Right ventricle myocardium inferior (tissue), 1 donor: ENCODE measurements at places on chromosomes 7 and 10. TPM values are rescaled to one million over a fixed set of nuclear protein-coding genes. Genes with fewer than 3 reads are reported as not detected.

GIMAP6 gene
- total RNA-seq = 33.5 TPM

NUDT13 gene
- total RNA-seq = 3.6 TPM

ATG9B gene
- not detected for total RNA-seq

LIPF gene
- total RNA-seq = not detected

ALOX5 gene
- 7.3 TPM for total RNA-seq

DNA sequence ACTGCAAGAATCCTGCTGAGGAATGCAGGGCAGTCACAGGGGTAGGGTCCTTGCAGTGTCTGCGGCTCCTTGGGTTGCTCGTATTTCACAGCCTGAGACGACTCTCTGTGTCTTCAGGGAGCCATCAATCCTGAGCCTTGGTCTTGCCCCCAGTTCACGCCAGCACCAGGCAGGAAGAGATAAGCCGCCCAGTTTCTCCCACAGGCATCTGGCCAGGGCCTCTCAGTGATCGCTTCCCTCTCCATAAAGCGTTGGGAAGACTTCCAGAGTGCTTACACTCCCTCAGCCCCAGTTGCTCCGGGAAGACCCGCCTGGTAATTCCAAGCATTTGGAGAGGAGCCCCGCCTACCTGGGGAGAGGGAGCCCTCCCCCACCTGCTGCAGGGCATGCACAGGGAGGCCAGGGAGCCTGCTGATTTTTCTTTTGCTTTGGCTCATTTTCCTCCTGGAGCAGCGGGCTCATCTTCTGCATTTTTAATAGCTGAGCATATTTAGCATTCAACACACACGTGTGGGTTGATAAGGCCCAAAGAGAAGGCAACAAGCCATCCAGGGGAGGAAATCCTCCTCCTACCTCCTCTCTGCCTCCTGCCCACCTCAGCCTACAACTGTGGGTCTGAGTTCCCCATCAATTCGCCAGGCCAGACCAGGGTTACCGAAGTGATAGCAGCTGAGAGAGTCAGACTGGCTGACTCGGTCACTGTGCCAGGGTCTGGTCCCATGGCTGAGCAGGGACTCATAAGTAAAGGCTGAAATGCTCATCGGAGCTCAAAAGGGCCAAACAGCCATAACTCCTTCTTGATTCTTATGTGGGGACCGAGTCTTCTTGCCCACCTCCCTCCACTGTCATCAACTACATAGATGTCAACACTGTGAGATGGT, 74.4 kb upstream of the EFCAB10 start:
- DNase-seq = no peak

DNA sequence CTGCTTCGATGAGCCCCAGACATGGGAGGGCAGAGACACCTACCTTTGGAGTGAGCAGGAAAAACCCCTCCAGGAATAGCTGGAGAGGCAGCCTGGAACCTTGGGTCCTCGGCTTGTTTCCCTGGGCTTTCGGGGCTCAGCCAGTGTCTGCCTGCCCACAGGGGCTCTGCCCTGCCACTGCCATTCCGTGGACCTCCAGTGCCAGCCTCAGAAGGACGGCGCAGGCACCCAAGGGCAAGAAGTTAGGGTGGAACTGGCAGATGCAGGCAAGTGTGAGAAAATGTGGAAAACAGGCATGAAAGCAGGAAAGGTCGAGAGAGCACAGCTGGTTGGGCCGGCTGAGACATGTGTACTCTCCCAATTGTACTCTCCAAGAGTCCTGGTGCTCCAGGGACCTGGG, 281.5 kb downstream of the GRID1 start:
- peak; percentile 15 for DNase-seq

DNA sequence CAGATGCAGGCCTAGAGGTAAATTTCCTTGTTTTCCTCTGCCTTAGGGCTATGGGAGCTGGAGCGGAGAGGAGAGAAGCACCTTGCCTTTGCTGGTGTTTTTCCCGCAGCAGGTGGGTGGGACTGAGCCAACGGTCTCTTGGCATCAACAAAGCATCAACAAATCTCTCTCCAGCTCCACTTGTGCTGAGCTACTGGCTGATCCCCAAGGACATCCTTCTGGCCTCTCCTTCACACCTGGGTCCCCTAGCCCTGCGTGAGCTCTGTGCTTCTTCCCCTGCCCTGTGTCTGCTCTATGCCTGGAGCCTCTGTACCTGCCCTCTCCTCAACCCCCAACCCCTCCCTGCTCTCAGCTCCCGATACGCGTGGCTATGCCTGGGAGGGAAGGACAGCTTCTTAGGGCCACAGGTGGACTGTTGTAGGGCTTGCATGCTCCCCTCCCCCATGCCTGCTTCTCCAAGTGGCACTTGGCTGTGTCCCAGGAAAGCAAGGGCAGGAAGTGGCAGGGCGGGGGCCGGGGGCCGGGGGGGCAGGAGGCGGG, 3.2 kb upstream of the CLDN4 start:
- no peak for DNase-seq

DNA sequence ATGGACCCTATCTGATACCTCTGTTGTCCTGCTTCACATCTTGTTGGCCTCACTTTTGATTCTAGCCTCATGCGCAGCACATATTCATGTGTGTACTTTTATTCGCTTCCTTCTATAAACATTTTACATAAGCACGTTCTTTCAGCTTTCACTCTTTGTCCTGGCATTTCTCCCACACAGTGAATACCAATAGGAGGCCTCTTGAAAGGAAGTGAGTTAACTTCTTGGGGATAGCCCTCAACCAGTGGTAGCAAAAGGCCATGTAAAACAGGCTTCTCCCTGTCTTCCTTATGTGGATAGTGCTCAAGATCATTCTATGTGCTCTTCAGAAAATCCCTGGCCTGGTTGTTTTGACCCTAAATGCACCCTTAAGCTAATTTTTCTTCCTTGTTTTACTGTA, 633.9 kb upstream of the MBL2 start:
- no peak for DNase-seq

- DNase-seq = no peak
Observed at GRCh38 chr10:112842832-112843360, 107.2 kb upstream of the TCF7L2 start.

DNA sequence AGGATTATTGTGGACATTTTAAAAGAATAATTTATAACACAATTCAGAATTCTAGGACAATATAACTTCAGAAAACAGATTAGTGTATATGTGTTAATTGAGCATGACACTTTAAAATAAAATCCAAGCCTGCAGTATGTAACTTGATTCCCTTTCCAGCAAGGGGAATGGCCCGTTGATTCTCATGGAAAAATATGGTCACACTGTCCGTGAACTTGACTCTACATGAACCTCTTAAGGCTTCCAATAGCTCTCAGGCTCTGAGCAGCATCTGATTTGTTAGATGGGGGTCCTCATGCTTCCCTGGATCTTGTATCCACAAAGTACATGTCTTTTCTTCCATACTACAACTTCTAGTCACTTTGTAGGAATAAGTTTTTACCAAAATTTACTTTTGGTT, 85.5 kb upstream of the AKR1E2 start:
- no peak for DNase-seq

GRCh38 chr7:16940776-16941175, 59.0 kb upstream of the AGR3 start:
- DNase-seq = no peak

DNA sequence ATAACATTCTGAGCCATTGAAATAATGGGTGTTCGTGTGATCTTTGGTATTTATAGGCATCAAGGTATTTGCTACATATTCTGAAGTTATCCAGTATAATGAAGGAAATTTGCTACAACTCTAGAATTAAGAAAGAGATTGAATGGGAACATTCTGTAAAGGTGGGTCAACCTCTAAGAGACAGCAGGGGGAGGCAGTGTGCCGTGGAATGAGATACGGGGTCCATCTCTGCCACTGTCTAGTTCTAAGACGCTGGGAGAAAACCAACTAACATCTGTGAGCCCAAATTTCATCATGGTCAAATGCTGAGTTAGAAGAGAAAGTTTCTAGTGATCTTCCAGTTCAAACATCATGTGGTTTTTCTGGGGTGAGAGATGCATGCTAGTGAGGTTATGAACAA, 368.9 kb downstream of the SORCS1 start:
- DNase-seq = no peak

DNA sequence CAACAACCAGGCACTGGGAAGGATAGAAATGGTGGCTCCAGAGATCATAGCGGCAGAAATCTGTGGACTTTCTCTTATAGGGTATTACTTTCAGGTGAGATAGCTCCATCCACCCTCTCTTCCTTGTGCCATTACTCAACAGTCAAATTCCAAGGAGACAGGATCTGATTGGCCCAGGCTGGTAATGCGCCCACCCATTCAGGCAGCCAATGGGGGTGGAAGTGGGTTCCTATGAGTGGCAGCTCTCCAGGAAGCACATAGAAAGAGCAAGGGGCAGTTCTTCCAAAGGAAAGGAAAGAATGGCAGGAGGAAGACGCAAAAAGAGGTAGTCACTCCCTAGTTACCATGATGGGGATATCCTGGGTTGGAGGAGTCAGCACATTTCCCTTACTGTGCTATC, 94.4 kb downstream of the STRA8 start:
- DNase-seq = no peak

DNA sequence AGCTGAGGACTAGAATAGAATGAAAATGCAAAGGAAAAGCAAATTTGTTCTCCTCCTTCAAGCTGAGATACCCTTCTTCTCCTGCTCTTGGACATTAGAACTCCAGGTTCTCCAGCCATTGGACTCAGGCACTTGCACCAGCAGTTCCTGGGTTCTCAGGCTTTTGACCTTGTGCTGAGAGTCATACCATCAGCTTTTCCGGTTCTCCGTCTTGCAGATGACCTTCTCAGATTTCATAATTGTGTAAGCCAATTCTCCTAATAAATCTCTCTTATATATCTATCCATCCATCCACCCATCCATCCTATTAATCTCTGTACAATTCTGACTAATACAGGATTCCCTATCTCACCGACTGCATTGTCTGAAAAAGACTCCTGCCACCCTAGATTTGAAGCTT, 108.3 kb downstream of the AHR start:
- no peak for DNase-seq

DNA sequence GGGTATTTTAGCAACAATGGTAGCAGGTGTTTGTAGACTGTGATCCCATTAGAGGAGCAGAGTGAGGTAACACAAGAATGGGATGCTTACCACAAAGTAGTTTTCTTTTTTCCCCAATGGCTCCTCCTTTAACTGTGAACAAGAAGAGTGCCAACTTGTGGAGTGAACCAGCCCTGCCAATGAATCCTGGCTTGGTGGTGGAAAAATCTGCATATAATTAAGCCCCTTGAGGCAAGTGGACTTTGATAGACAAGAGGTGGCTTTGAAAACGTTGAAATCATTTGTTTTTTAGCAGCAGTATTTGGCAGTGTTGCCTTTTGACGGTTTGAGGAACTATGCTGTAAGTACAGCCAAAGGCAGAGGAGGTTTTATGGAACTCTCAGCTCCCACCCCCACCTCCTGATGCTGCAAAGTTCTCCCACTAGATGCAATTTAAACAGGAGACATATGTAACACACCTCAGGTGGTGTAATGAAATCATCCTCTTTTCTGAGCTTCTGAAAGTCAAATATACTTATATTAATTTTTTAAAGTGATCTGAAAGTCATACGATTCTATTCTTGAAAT, 295.6 kb downstream of the DPP6 start:
- no peak for DNase-seq

- no peak for DNase-seq
Observed at GRCh38 chr10:74960670-74961069, 134.3 kb downstream of the KAT6B start.

DNA sequence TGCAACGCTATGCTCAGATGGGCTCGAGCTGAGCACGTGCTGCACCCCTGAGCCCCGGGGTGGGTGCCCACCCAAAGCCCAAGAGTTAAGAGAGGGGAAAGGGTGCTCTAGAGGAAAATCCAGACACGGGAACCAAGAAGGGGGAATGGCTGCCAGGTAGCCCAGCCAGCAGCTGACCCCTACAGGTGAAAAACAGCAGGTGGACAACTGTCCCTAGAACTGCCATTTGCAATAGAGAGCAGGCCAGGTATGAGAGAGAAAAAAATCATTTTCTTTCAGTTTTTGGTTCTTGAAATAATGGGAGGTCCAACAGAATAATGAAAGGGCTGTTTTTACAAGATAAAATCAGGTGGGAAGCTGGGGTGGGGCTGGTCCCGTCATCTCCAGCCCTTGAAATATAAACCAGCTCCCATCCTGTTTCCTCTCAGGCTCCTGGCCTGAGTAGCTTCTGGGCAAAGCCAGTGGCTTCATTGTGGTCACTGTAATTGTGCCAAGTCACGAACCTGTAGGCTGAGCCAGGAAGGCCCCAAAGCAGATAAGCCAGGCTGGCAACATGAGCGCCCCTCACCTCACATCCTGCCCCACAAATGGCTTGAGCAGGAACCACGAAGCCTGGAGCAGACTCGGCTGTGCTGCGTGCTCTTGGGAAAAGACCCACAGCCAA, 257.8 kb downstream of the SNX10 start:
- no peak for DNase-seq

- no peak for DNase-seq
Observed at GRCh38 chr10:78906734-78907390, 161.9 kb upstream of the ZMIZ1 start.

- DNase-seq = no peak
Observed at GRCh38 chr7:102967798-102968197, 55.0 kb downstream of the LRRC17 start.

- no peak for DNase-seq
Observed at GRCh38 chr7:2882111-2882510, 38.0 kb upstream of the GNA12 start.

- no peak for DNase-seq
Observed at GRCh38 chr7:55527307-55527706, 45.0 kb downstream of the VOPP1 start.

- DNase-seq = peak; percentile 92
Observed at GRCh38 chr7:39949971-39950472, at the start of gene CDK13. CDK13 (plus strand) TSS chr7:39950256; CDS start chr7:39950642, 386 bp downstream.

DNA sequence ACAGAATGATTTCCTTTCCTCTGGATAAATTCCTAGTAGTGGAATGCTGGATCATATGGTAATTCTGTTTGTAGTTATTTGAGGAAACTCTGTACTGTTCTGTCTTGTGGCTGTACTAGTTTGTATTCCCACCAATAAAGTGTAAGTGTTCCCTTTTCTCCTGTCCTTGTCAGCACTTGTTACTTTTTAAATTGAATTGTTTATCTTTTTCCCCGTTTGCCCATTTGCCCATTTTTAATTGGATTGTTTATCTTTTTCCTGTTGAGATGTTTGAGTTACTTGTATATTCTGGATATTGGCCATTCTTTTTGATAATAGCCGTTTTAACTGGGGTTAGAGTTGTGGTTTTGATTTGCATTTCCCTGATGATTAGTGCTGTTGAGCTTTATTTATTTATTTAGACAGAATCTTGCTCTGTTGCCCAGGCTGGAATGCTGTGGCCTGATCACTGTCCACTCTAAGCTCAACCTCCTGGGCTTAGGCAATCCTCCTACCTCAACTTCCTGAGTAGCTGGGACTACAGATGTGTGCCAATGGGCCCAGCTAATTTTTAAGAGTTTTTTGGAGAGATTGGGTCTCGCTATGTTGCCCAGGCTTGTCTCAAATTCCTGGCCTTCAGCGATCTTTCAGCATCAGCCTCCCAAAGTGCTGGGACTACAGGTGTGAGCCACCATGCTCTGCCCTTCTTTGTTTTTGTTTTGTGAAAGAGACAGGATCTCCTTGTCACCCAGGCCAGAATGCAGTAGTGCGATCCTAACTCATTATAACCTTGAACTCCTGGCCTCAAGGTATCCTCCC, 23.0 kb downstream of the BMPR1A start:
- no peak for DNase-seq
